ENCODE measurements at places on chromosomes 3 and 15. TPM values are rescaled to one million over a fixed set of nuclear protein-coding genes. Genes with fewer than 3 reads are reported as not detected.
A peak's percentile ranks its signal among the peaks of the same experiment; 100 is the strongest.

The TMEM212 gene
- total RNA-seq, result not detected

The NOX5 gene
- 0.54 TPM for total RNA-seq

The SPATA12 gene
- total RNA-seq, result not detected

The DUOXA2 gene
- not detected for total RNA-seq

The PRRT3 gene
- total RNA-seq, result 3.3 TPM

The CCDC13 gene
- 1.5 TPM for total RNA-seq

The WDR82 gene
- total RNA-seq, result 66.2 TPM

The BCHE gene
- total RNA-seq, result 0.41 TPM

The TXNRD3 gene
- 7.4 TPM for total RNA-seq

The GABRA5 gene
- not detected for total RNA-seq

The CCRL2 gene
- 4.4 TPM for total RNA-seq

The CCK gene
- not detected for total RNA-seq

The GABRR3 gene
- not detected for total RNA-seq

DNA sequence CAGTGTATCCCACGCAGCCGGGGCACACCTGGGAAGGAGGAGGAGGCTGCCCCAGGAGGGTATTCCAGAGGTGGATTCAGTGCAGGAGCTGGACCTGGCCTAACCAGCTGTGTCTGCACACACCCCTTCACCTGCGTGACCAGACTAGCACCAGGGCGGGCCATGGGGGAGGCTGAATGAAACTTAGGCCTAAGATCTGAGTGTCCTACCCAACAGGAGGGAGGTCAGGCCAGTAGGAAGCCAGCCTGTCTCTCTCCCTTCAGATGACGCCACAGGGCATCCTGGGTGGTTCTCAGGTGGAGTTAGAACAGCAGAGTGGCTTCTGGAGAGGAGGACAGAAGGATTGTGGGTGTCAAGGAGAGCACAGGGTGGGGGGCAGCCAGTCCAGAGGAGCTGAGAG lies 3.4 kb upstream of the SEMA3F start:
- peak overlapping the region; percentile 37 for H3K27ac ChIP-seq
- no peaks in the 10 kb centered on the region for H3K4me1 ChIP-seq
- no peaks in the 10 kb centered on the region for H3K36me3 ChIP-seq
- no peaks in the 10 kb centered on the region for H3K27me3 ChIP-seq

- H3K27ac ChIP-seq, result no peak overlapping the region
- no peaks in the 10 kb centered on the region for H3K4me1 ChIP-seq
- no peak for DNase-seq
- H3K27me3 ChIP-seq, result no peaks in the 10 kb centered on the region
- H3K36me3 ChIP-seq, result no peaks in the 10 kb centered on the region
- H3K4me3 ChIP-seq, result no peak overlapping the region
These were observed 151.1 kb downstream of the NUP210 start for GRCh38 chr3:13268961-13269441.

DNA sequence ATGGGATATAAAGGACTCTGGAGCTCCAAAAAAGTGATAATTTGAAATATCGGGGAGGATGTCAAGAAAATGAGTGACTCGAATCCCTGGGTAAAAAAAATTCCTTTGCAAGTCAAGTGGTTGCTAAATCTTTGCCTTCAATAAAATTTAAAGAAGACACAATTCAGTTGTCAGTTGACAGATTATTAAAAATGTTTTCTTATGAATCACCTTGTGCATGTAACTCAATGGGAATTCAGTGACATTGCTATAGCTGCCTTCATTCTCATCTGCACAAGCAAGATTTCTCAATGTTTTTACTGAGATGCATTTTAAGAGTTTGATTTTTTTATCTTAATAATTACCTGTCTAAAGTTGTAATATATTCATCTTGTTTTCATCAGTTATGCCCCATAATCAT lies 264.0 kb upstream of the IL12A start:
- DNase-seq, result no peak
- no peak overlapping the region for H3K27ac ChIP-seq
- no peaks in the 10 kb centered on the region for H3K27me3 ChIP-seq
- no peaks in the 10 kb centered on the region for H3K36me3 ChIP-seq
- H3K4me3 ChIP-seq, result no peak overlapping the region

DNA sequence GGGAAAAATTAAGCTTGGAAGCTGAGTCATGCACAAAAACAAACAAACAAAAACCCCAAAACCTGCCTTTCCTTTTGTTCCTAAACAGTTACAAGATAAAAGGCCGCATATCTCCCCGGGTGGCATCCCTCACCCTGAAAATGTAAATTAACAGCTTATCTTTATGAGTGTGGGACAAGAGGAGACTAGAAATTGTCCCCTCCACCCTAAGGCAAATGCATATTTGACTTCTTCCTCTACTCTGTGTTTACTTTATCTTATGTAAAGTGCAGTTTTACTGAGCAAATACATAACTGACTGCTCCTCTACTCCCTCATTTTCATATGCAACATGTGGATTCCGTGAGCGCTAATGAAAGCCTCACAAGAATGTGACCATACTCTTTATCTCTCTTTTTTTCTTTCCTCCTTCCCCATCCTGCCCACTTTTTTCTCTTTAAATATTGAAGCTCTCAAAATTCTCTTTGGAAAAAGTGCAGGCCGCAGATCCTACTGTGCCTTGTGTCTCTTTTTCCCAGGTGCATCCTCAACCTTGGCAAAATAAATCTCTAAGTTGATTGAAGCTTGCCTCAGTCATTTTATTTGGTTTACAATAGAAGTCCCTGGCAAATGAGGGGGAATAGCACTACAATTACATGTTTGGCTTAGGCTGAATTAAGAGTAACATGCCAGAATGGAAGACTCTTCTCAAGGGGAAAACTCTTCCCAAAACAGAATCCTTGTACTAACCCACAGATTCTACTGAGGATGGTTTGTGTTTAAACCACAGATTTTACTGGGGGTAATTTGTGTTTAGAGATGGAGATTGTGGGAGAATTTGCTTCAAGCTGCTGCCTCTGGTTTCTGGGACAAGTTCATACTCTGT lies 72.7 kb upstream of the WDR72 start:
- peaks cover 35% of the 10 kb centered on the region for H3K4me1 ChIP-seq
- H3K36me3 ChIP-seq, result no peaks in the 10 kb centered on the region
- H3K27ac ChIP-seq, result no peak overlapping the region
- H3K4me3 ChIP-seq, result no peak overlapping the region

DNA sequence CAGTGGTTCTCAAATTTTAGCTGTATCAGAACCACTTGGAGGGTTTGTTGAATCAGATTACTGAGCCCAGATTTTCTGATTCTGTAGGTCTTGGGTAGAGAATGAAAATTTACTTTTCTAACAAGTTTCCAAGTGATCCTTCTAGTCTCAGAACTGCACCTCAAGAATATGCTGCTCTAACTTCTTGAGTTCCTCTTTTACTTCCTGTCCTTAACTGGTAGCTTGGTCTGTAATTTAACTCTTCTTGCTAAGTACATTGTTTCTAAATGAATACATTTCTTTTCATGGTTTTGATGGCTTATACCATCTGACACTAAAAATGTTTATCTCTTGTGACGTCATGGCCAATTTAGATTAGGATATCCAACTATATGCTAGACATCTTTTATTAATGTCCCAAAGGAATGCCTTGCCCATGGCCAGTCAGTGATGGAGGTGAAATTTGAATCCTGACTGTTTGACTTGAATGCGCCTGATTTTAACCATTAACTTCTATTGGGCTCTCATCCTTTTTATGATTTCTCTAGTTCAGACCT lies 262.6 kb upstream of the NAALADL2 start:
- DNase-seq, result no peak
- no peak overlapping the region for H3K4me3 ChIP-seq
- no peaks in the 10 kb centered on the region for H3K27me3 ChIP-seq

DNA sequence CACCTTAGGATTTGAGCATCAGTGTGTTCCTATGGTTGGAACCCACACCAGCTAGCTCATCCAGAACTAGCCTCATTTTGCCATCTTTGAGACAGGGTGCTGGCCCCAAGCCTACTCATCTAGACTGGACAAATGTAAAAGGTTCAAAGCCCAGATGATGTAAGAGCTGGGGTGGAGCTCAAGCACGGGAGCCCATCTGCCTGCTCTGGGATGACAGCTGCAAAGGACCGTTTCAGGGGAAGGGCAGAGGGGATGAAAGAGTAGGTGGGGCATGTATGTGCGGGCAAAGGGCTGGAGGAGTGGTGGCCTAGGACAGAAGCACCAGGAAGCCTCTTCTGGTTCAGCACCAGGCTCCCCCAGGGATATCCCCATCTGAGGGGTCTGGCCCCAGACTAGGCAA lies 15.8 kb downstream of the CLK3 start:
- no peak for DNase-seq
- H3K27ac ChIP-seq, result no peak overlapping the region
- H3K4me1 ChIP-seq, result no peaks in the 10 kb centered on the region
- peaks cover 74% of the 10 kb centered on the region for H3K36me3 ChIP-seq
- H3K4me3 ChIP-seq, result no peak overlapping the region
- no peaks in the 10 kb centered on the region for H3K27me3 ChIP-seq

DNA sequence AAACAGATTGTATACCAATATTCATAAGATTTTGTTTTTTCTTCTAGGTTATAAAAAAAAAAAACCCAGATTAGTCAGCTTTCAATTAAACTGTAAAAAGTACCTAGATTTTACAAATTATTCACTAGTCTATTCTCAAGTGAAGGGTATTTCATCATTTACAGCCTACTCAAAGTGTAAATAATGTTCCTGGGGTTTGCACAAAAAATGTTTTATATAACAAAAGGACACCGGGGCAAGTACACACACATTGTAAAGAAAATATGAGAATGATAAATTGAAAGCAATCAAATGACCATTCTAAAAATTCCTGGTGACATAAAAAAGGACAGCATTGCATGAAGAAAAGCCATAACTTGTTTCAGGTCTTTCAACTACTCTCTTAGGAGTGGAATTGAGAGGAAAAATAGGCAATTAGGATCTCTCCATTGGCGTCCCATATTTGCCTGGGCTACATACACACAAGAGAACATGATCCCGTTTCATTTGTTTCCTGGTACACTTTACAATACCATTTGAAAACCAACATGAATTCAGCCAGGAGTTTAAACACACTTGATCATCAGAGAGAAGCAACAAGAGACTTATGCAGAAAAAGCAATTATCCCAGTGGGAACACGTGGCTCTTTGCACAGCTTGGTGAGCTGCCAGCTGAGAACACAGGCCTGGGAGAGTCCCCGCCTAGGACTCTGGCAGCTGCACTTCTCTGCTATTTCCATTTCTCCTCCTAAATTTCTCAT lies 1039.2 kb downstream of the ROBO1 start:
- no peak for DNase-seq
- H3K27me3 ChIP-seq, result no peaks in the 10 kb centered on the region
- peaks cover 13% of the 10 kb centered on the region for H3K4me1 ChIP-seq
- no peaks in the 10 kb centered on the region for H3K36me3 ChIP-seq
- no peak overlapping the region for H3K27ac ChIP-seq

GRCh38 chr3:195900436-195901355 lies 7.7 kb downstream of the TNK2 start:
- no peak overlapping the region for H3K4me3 ChIP-seq

DNA sequence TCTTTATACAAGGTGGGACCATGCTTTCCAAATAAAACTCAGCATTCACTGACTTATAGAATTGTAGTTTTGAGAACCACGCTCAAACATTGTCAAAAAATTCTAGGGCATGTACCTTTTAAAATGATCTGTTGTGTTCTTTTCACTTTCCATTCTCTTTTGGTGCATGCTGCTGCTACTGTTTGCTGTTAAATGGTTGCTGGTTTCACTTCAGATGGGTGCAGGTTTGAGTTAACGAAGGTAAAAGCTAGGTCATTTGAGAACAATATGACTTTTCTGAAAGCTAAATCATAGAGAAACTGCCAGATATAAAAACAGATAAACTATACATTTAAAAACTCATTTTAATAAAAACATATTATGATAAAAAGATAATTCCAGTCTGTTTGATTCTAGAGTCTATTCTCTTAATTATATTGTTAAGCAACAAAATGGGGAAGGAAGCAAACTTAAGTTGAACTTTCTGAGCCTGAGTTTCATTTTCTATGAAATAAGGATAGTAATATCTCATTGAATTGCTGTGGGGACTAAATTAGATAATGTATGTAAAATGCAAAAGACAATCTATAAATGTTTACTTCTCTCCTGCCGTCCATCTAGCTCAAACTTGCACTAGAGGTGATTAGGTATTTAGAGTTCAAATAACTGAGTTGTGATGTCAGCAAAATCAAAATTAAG lies 82.4 kb downstream of the OXSM start:
- no peak overlapping the region for H3K27ac ChIP-seq
- no peak for DNase-seq
- H3K4me1 ChIP-seq, result no peaks in the 10 kb centered on the region
- H3K36me3 ChIP-seq, result no peaks in the 10 kb centered on the region
- no peaks in the 10 kb centered on the region for H3K27me3 ChIP-seq

- H3K4me1 ChIP-seq, result peaks cover 7% of the 10 kb centered on the region
- peaks cover 20% of the 10 kb centered on the region for H3K36me3 ChIP-seq
- no peak overlapping the region for H3K27ac ChIP-seq
- peak overlapping the region; percentile 71 for H3K4me3 ChIP-seq
- peak; percentile 3 for DNase-seq
These were observed 42.7 kb downstream of the EIF2AK4 start for GRCh38 chr15:39976291-39977274.

GRCh38 chr15:33021806-33022389 lies 172.6 kb downstream of the FMN1 start:
- no peak overlapping the region for H3K4me3 ChIP-seq
- peaks cover 14% of the 10 kb centered on the region for H3K4me1 ChIP-seq
- DNase-seq, result no peak
- no peaks in the 10 kb centered on the region for H3K27me3 ChIP-seq
- H3K36me3 ChIP-seq, result no peaks in the 10 kb centered on the region

DNA sequence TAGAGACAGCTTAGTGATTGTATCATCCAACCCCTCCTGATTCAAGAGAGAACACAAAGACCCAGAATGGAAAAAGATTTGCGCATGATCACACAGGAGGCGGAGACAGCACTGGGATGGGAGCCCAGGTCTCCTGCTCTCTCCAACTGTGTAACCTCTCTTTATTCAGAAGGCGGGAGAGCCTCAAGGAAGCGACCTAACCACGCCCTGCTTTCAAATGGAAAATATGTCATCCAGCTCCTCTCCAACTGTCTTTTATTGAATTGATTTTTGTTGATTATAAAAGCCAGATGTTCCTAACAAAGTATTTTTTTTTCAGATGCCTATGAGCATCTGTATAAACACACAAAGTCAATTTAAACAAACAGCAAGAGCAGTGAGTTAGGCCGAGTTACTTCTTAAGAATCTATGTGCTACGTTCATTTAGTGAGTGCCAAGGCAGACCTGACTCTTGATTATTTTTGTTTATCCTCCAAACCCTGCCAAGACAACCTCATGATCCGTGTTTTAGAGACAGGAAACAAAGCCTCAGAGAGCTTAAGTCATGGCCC lies 74.5 kb downstream of the BFSP2 start:
- H3K27me3 ChIP-seq, result no peaks in the 10 kb centered on the region
- DNase-seq, result no peak
- no peak overlapping the region for H3K4me3 ChIP-seq
- H3K27ac ChIP-seq, result no peak overlapping the region
- no peaks in the 10 kb centered on the region for H3K36me3 ChIP-seq
- peaks cover 6% of the 10 kb centered on the region for H3K4me1 ChIP-seq

DNA sequence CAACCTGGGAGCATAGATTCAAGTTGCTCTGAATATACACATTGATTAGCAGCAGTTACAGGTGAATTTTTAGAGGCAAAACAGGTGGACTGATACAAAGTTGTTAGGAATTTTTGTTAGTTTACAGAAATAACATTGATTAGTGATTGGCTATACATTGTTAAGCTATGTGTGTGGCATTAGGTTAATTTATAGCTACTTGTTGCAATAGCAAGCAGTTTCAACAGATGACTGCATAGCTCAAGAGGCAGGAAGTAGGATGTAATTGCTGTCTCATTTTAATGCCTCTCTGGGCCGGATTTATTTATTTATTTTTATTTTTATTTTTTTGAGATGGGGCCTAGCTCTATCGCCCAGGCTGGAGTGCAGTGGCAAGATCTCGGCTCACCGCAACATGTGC lies 99.7 kb downstream of the TCF12 start:
- H3K27ac ChIP-seq, result no peak overlapping the region
- no peaks in the 10 kb centered on the region for H3K36me3 ChIP-seq
- H3K4me3 ChIP-seq, result no peak overlapping the region
- H3K4me1 ChIP-seq, result peaks cover 17% of the 10 kb centered on the region
- no peaks in the 10 kb centered on the region for H3K27me3 ChIP-seq
- DNase-seq, result no peak
